ENCODE measurements at places on chromosomes 1 and 21.

DNA sequence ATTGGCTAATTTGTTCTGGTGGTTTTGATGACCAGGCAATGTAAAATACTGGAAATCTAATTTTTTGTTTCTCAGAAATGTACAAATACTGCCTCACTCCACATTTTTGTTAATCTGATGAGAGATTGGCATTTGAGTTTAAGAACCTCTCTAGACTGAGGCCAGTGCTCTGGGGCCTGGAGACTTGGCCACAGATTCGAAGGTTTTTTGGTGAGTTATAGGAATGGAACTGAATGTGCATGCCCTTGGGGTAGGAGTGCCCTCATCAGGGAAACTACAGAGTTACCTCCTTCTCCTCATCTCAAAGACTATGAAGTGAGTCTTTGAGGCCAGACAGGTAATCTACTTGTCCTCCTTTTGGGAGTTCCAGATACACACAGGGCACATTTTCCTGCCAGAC, 347.9 kb downstream of the LTN1 start:
- DNase-seq = no peak

DNA sequence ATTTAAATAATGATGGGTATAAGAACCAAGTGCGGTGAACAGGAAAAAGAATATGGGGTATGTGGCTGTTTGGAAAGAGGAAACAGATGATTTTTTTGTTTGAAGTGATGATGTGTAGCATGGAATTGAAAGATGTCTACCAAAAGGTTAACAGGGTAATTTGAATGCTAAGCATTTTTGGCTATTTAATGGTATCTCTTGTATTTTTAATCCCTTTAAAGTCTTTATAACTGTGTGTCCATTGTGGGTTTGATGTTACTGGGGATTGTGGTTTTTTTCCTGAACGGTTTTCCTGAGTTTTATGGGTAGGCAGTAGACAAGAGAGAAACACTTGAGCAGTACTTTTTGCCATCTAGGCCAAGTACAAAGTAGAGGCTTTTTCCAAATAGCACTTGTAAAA, 63.2 kb downstream of the PRDM2 start:
- DNase-seq = no peak

- DNase-seq = peak; percentile 84
These were observed 61.6 kb downstream of the DHRS3 start for GRCh38 chr1:12556368-12556930.

- no peak for DNase-seq
These were observed 719.5 kb upstream of the TMPRSS15 start for GRCh38 chr21:19123053-19123452.

- DNase-seq = no peak
These were observed 95.7 kb downstream of the FASLG start for GRCh38 chr1:172754609-172755008.

DNA sequence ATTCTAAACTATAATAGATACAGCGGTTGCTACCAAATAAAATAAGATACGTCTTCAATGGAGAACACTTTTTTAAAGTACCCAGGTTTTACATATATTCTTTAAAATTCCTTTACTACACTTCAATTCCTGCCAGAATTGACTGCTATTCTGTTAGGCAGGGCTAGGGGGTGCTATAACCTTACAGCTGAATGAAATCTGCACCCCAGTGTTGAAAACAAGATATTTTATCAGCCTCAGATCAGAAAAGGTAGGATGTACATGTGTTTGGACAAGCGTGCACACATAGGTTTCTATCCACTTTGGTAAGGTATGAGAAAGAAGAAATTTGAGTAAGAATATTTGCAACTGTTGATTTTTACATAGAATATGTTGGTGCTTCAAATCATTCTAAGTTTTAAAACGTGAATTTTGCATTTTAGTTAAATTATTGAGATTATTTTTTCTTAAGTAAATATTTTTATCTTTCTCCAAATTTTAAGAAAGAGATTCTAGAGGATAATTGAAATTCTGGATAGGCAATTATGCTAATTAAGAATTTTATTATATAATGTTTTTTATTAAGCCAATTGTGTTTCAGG, 490.8 kb upstream of the ADGRL4 start:
- DNase-seq = peak; percentile 45

GRCh38 chr1:168498159-168498631, 45.6 kb downstream of the XCL2 start:
- peak; percentile 57 for DNase-seq

GRCh38 chr1:247639381-247639981, 34.1 kb downstream of the OR2G3 start:
- peak; percentile 81 for DNase-seq

- DNase-seq = no peak
These were observed 23.9 kb upstream of the FAAH start for GRCh38 chr1:46370214-46370633.

DNA sequence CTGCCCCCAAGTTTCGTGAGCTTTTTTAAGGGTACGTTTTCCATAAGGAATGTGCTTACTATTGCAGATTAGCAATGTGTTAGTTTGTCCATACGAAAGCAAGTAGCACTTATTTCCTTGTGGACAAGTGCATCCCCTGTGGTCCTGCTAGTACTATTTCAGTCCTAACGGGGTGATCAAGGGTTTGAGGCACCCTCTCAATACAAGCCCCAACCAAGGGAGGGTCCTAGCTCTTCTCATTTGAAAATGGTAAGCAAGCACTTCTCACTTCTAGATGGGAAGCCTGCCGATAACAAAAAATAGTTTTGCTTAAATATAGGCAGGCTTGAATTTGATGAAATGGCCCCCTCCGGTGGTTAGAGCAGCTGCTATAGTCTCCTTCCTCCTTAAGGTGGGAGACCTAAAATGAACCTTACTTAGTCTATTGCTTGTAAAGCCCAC, 64.0 kb upstream of the HMCN1 start:
- peak; percentile 72 for DNase-seq

- DNase-seq = no peak
These were observed at the start of gene S100A8 for GRCh38 chr1:153390938-153391710. S100A8 (minus strand) TSS chr1:153391073; CDS start chr1:153390535, 538 bp downstream.

- DNase-seq = no peak
These were observed 544.8 kb upstream of the CAMK1G start for GRCh38 chr1:209038735-209039134.

DNA sequence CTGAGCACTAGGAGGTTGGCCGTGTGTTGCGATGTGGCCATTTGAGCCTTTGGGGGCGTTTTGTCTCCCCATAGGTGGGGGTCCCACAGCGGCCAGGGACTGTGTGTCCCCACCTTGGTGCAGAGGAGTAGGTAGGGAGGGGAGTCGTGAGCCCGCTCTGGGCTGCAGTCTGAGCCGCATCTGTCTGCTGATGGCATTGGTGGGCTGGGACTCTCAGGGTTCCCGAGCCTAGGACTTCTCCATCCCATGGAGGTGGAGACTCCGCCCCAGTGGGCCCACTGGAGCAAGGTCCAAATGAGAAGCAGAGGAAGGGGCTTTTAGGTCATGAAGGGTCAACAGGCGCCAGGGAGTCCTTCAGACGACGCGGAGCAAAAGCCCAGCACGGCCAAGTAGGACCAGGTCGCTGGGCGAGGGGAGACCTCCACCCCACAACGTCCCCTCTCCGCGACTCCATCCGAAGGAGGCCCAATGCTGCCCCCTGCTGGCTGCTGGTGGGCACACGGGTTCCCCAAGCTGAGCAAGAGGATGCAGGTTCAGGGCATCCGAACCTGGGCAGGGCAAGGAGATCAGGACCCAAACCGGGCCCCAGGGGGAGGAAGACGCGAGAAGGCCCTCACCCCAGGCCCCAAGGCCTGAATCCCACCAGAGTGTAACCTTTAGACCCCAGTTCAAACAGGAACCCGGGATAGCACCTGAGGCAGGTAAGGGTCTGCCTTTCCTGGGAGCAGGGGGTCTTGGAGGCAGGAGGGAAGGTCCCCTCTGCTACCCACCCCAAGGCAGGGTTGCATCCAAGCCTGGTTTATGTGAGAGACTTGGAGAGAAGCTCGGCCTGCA, 14.9 kb downstream of the TTC34 start:
- DNase-seq = no peak

DNA sequence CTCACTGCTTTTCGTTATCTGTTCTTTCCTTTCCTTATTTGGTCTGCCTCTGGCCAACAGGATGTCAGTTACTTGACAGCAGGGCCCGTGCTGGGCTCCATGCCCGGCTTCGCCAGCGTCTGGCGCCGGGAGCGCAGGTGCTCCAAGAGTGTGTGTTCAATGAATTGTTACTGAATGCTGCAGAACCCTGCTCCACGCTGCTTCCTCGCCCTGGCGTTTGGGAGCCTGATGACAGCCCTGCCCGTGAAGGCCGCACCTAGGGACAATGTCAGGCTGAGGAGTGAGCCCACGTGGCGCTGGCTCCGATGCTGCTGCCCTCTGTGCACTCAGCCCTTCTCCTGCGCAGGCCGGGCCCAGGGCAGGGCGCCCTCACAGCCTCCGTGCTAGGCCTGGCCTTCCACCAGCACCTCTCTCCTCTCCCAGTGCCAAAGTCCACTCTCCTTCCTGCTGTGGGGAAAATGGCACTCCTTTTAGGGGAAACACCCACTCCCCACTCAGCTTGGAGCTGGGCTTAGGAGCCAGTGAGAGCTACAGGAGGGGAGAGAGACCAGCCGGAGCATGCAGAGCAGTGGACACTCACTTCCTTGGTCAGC, 51.4 kb downstream of the ACBD3 start:
- no peak for DNase-seq

DNA sequence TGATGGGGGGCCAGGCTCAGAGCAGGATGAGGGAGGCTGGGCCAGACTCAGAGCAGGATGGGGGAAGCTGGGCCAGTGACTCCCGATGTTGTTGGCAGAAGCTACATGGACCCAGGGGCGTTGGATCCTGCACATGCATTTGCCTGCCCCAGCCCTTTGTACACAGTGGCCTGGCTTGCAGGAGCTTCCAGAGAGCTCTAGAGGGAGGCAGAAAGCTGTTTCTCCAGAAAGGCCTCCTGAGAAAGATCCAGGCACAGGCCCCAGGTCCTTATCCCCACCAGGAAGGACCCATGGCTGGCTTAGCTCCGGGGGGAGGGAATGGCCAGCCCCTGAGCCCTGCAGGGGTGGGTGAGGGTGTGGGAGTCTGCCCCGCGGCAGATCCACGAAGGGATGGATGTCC, 106.6 kb upstream of the ACTRT2 start:
- DNase-seq = no peak

- DNase-seq = no peak
These were observed 45.1 kb upstream of the BMP8B start for GRCh38 chr1:39833621-39834385.

GRCh38 chr1:21261551-21262292, 28.5 kb downstream of the ECE1 start:
- DNase-seq = peak; percentile 96

DNA sequence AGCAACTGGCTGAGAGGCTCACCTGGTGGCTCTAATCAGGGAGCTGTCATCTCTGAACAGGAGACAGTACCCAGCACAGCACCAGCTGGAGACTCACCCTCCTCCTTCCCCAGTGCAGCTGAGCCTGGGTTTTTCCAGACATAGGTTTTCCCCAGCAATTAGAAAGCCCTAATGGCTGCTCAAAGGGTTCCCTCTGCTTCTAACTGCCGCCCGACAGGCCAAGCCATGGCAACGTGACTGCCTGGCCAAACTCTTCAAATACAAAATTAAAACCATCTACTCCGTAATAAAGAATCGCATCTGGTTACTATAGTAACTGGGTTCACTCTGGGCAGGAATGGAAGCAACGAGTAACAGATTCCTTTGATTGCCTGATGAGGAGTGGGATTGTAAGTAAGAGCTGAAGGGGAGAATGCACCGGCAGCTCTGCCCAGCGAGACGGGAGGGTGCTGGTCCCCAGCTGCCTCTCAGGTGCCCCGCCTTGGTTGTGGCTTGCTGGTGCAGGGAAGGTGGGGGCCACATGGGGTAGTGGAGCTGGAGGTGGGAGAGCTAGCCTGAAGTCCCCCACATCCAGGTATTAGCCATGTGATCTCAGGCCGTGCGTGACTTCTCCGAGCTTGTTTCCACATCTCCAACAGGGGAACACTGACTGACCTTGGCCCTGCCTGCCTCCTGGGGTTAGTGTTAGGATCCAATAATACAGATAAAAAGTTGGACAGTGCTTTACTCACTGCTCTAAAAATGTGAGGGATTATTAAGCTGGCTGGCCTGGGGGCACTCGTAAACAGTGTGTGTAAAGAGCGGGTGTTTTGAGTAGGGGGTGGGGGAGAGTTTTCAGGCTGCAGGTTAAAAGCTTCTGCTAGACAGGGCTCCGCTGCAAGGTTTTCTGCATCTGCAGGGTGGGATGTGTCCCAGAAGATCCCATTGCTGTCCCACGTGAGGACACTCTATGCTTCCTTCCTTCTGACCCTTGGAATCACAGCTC, 94.2 kb downstream of the KCNN3 start:
- no peak for DNase-seq

GRCh38 chr1:27659497-27660299, 12.3 kb downstream of the IFI6 start:
- peak; percentile 78 for DNase-seq

- peak; percentile 52 for DNase-seq
These were observed 55.4 kb downstream of the EPRS1 start for GRCh38 chr1:219990782-219991510.

GRCh38 chr1:74690909-74691308, 17.3 kb upstream of the ERICH3 start:
- no peak for DNase-seq

DNA sequence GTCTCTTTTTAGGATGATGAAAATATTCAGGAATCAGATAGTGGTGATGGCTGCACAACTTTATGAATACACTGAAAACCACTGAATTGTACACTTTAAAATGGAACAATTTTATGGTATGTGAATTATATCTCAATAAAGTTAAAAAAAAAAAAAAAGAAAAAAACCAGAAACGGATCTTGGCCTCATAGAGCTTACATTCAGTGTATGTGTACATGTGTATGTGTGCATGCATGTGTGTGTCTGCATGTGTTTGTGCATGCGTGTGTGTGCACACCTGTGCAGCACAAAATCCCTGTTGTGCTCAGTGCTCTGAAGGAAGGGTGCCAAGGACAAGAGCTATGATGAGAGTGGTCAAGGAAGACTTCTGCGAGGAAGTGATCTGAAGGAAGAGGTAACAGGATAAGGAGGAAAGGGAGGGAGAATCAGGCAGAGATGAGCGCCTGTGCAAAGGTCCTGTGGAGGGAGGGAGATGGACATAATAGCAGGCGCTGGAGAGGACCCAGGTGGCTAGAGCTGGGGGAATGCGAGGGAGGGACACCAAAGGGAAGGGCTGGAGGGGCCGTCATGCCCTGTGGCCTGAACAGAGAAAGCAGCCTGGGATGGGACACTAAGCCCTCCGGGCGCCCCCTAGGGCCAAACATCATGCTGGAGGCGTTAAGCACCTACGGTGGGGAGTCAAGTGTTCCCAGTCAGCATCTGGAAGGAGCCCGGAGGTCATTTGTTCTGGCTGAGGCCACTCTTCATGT, 25.2 kb downstream of the NKAIN1 start:
- DNase-seq = no peak

Measured in astrocyte of the spinal cord (primary cell).